ENCODE measurements at places on chromosomes 16 and 17.

GRCh38 chr16:84498223-84498610 lies 6.2 kb downstream of the MEAK7 start:
- DNase-seq: no peak

DNA sequence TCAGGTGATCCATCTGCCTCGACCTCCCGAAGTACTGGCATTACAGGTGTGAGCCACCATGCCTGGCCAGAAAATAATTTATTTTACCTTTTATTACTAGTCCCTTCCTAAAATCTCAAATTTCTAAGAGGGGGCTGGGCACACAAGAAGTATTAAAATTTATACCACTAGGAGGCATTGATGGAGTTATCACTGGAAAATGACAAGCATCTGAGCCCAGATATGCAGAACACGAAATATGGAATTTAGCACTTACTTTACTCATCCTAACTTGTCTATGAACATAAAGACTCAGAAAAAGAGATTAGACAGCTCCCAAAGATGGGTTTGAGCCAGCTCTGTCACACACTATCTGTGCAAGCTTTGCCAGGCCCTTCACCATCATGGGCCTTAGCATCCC lies 46.4 kb downstream of the STAT5A start:
- DNase-seq: no peak

- DNase-seq: no peak
Observed at GRCh38 chr17:82458885-82459424, 414 bp downstream of the NARF start.

DNA sequence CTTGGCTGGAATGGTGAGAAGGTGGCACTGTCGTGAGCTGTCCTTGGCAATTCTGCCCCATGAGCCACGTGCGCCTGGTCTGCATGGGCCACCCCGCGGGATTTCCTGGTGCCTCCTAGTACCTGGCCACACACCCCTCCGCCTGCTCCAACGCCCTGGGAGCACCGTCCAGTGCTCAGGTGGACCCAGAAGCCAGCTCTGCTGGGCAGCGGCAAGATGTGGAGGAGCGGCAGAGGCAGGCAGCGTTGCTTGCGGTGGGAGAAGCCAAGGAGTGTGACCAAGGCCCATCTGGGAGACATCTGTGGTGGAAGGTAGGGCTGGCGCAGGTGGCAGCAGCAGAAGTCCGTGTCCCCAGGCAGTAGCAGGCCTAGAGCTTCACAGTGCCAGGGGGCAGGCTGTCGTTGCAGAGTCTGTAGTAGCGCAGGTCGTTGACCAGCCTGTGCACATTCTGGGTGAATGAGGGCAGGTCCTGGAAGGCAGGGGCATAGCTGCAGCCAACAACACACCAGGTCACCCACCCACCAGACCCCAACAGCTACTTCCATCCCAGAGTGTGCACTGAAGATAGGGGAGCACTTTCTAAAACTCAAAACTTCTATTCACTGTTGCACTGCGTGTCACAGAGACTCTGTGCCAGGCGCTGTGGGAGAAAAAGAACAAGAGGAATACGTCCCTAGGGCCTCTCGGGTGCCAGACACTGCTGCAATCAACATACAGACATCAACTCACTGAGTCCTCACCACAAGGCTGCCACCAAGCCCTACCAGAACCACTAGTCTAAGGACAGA lies 34.9 kb upstream of the GSG1L start:
- DNase-seq: no peak

DNA sequence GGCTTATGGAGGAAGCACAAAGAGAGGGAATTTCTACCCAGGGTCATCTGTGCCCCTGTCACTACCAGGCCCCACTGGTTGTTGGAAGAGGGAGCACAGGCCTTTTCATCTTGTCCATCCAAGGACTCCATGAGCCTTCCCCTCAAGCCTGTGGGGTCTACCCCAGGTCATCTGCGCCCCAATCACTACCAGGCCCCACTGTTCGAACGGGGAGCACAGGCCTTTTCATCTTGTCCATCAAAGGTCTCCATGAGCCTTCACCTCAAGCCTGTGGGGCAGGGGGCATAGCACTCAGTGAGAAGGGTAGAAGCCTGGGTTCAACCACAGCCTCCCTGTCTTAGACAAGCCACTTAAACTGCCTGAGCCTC lies 101.5 kb upstream of the CDH5 start:
- no peak for DNase-seq

- no peak for DNase-seq
Observed at GRCh38 chr16:49460786-49461470, 87.3 kb downstream of the C16orf78 start.

GRCh38 chr16:15034266-15035162 lies 21.4 kb downstream of the NTAN1 start:
- no peak for DNase-seq

- no peak for DNase-seq
Observed at GRCh38 chr16:57335366-57335765, 23.2 kb upstream of the CCL22 start.

GRCh38 chr16:87956098-87956364 lies 4.8 kb downstream of the BANP start:
- DNase-seq: no peak

GRCh38 chr16:88773812-88774291 lies 11.2 kb downstream of the PIEZO1 start:
- DNase-seq: peak; percentile 23

DNA sequence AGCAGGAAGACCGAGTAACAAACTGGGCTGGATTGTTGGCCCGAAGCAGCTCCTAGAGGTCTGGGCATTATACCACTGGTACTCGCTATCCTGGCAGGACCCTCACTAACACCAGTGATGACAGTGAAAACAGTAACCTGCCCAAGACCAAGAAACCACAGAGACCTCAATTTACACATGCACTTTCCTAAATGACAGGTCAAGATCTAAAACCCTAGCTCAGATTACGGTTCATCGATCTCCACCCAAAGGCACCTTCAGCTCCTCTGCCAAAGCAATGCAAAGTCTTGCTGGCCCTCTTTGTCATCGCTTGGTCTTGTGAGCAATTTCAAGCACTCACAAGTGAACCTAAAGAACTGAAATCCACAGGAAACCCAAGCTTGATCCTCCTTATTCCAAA lies 1.5 kb downstream of the PIP4K2B start:
- DNase-seq: no peak

DNA sequence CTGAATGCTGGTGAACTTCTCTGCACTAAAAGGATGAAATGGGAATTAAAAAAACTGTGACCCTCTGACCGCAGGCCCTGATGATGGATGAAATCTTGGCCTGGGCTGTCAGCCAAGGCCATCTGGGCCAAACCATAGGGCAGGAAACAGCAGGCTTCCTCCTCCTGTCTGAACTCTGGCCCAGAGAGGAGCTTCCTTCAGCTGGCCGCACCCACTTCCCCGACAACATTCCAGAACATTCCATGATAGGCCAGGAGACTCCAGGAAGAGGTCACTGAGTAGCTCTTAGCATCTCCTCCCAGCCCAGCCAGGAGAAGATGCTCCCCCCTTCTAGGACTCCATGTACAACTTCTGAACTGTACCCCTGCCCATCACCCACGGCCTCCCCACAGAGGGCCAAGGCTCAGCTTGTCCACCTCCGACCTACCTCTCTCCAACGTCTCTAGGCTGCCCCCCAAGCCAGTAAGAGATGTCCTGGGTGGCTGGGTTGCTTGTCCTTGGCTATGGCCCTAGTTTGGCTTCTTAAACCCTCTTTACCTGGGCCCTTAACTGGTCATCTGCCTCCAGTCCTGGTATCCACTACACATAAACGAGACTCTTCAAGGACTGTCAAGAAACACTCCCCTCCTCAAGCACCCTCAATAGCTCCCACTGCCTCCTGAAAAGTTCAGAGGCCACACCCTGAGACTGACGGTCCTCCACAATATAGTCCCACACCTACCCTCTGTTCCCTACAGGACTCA lies 1.7 kb downstream of the RPH3AL start:
- DNase-seq: peak; percentile 77

GRCh38 chr17:5562661-5563360 lies 21.5 kb downstream of the NLRP1 start:
- no peak for DNase-seq

- DNase-seq: no peak
Observed at GRCh38 chr16:30526137-30526822, at the start of gene ZNF768. TSS of gene ZNF768 (minus strand) at chr16:30526566. CDS start at chr16:30526413, 153 bp downstream.

DNA sequence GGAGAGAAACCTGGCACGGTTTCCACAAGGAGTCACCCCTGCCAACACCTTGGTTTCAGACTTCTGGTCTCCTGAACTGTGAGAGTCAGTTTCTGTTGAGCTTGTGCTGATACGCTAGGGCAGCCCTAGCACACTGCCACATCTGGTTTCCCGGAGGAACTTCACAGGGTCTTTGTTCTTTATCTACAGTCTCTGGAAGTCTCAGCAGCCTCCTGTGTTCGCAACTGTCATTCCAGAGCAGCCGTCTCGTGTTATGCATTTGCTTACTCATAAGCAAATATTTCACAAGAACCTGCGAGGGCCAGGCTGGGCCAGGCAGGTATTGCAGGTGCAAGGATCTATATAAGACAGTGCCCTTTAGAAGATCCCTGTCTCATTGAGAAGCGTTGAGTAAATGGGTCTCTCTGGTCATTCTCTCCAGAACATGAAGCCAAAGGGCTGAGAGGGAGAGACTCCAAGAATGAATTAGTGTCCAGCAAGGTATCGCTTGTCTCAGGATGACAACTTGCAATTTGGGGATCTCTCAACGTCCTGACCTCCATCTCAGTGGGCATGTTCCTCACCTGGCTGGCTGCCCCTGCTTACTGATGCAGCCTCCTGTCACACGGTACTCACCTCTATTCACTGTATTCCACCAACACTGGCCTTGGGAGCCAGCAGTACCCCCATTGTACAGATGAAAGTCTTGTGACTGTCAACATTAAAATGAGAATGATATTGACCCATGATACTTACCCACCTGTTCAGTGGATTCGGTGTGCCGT lies 141.2 kb downstream of the WWOX start:
- peak; percentile 84 for DNase-seq

DNA sequence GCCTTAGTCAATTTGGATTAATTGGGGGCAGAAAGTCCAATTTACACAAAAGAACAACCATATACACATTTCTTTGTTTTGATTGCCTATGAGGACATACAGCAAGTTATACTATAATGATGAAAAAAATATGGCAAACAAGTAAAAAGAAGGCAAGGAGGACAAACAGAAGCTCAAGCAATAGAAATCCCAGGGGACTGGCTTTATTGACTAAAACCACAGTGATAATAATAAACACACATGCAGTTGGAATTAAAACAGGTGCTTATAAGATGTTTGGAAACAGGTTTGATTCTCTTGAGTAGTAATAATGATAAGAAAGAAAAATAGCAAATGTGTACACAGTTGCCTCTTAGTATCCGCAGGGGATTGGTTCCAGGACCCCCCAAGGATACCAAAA lies 176.4 kb downstream of the SHISA9 start:
- DNase-seq: no peak

DNA sequence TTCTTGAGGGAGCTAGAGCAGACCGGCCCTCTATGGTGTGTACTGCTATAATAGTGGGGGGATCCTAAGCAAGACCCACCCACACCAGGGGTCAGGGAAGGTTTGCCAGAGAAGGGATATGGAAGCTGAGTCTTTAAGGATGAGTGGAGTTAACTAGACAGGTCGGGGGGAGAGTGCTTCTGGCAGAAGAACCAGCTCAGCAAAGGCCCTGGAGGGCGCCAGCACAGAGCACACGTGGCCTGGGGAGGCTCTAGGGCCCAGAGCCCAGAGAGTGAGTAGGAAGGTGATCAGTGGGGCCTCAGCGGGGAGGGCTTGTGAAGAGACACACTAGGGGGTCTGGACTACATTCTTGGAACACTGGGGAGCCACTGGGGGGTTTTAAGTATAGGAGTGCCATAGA lies 21.1 kb downstream of the NGFR start:
- no peak for DNase-seq

DNA sequence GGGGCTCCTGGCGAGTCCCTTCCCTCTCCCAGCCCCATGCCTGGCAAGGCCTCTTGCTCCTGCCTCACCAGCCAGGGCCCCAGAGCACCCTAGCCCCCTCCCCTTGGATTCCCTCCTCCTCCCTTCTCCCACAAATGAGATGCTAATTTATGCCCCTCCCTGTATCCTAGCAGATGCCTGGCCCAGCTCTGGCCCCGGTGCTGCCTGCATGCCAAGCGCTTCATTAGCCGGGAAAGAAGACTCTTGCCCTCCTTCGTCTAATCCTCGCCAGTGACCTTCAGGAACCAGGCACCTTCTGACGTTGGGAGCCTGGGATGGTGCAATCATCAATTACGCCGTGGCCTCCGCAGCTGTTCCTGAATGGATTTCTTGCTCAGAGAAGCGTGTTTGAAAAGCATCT lies 127.8 kb downstream of the SDK2 start:
- no peak for DNase-seq

GRCh38 chr16:66925322-66925840 lies at the start of gene RRAD:
TSS of gene RRAD (minus strand) at chr16:66925535. CDS start at chr16:66925179, 356 bp downstream.
- DNase-seq: no peak

DNA sequence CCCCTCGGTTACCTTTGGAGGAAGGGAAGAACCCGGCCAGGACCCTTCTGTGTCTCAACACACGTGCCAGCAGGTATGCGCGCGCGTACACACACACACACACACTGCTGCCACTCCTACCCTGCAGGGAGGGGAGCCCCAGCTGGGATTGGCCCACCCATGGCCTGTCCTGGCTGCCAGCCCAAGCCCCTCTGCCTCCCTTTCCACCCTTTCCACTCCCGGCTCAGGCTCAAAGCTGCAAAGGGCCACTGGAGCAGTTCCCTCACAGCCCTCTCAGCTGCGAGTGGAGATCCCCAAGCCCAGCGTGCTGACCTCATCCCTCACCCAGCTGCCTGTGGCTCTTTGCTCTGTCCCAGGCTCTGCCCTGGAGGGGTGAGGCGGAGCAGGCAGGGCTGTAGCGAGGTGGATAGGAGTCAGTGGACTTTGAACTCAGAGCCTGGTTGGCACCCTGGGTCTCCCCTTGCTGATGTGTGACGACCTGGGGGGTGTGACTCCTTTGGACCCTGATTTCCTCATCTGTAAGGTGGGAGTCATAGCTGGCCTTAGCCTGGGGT lies 14.5 kb downstream of the KIF19 start:
- no peak for DNase-seq

DNA sequence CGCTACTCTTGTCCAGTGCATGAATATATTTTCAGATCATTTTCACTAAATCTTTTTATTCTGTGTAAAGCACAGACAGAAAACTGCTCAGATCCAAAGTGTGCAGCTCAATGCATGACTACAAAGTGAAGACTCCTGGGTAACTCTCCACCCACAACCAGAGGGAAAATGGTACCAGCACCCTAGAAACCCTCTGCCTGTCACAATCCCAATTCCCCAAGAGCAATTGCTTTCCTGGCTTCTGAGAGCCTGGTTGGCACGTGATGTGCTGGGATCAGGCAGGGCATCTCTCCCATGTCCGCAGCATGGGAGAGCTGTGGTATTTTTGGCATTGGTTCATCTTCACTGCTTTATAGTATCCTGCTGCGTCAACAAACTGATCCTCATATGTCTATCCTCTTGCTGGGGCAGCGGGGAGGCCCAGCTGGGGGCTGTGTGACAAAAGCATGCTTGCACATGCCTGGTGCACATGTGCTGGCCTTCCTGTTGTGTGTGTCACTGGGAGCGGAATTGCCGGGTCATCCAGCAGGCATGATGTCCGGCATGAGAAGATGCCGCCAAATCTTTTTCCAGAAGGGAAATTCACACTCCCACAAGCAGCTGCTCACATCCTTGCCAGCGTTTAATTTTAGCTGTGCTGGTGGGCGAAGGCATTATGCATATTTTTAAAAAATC lies 278.9 kb upstream of the FOXF1 start:
- no peak for DNase-seq

All from bronchial epithelial cell (primary cell).